NCI-H187 treated with DMSO at 0.1 percent for 48 hours (cell line): ENCODE measurements at places on chromosomes 13 and 19.

DNA sequence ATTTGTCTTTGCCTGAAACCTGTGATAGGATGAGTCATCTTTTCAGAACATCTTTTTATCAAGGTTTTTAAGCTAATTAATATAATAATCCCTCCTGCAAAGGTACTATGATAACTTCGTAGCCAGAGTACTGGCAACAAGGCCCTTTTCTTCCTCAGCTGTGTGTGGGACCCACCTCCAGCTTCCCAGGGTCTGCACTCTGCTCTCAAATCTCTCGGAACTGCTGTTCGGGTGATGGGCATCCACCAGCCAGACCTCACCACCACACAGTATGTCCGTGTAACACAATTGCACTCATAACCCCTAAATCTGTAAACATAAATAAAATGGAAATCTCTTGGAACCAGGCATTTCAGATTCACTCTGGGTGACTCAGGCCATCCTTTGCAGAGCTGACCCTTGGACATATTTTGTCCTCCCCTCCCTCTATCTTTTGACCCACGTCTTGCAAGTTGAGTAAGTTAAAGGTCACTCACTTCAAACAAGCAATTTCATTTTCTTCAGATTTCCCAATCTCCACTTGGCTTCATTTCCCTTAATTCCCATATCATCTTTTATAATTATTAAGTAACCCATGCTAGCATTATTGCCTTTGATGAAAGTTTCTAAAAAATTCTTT lies 29.5 kb downstream of the COL4A1 start:
- no peak for DNase-seq

DNA sequence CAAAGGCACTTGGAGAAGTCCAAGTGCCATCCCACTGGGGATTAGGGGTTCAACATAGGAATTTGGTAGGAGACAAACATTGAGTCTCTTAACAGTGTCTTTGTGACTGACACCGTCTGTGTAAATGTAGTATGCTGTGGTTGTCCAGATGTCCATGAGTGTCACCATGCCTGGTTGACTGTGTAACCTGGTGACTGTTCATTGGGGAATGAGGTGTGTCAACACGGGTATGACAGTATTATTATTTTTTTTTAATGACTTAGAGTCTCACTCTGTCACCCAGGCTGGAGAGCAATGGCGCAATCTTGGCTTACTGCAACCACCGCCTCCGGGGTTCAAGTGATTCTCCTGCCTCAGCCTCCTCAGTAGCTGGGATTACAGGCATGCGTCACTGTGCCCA lies 16.2 kb downstream of the PKN1 start:
- DNase-seq: no peak

GRCh38 chr13:36006347-36006746 lies 124.8 kb downstream of the DCLK1 start:
- DNase-seq: no peak

- DNase-seq: no peak
These were observed 196.8 kb downstream of the PDS5B start for GRCh38 chr13:32783067-32783466.

GRCh38 chr19:29428071-29428470 lies 97.7 kb upstream of the VSTM2B start:
- DNase-seq: no peak

DNA sequence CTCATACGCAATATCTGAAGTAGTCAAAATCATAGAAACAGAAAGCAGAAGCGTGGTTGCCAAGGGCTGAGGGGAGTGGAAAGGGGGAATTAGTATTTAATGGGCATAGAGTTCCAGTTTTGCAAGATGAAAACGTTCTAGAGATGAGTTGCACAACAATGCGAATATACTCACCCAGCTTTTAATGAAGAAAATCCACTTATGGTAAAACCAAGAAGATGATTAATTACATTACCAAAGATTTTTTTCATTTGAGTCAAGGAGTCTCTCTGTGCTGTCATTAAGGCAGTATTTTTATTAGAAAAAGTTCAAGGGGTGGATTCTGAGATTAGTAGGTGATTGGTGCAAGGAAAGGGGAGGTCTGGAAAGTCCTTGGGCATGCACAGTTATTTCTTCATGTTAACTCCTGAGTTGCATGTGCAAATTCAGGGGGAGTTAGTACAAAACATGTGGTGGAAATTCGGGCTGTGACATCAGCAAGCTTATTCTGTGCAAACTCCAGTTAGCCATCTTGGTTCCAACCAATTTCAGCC lies 6.9 kb upstream of the CBY2 start:
- no peak for DNase-seq

DNA sequence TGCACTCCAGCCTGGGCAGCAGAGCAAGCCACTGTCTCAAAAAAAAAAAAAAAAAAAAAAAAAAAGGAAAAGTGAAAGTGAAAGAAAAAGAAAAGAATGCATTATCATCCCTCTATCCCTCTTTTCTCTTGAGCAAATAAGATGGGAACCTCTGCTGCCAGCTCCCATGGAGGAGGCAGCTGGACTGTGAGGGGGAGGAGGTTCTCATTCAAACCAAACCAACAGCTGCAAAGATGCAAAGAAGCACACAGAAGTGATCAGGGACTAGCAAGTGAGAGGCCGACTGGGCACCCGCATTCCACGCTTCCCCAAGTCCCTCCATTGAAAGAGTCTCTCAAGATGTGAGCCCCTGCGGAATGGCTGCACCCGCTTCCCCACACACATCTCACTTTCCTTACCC lies 63.5 kb downstream of the TSHZ3 start:
- no peak for DNase-seq

DNA sequence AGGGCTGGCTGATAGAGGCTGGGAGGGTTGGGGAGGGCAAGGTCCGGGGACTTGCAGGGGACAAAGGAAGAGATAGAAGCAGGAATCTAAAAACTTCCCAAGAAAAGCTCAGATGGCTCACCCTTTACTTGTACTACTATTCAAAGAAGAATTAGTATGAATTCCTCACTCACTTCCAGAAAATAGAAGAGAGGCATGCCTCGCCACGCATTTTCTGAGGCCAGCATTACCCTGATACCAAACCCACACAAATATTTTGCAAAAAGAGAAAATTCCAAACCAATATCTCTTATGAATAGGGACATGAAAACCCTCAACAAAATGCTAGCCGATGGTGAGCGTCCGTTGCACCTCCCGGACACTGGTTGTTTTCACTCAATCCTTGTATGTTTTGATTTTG lies 54.0 kb downstream of the ING1 start:
- no peak for DNase-seq

DNA sequence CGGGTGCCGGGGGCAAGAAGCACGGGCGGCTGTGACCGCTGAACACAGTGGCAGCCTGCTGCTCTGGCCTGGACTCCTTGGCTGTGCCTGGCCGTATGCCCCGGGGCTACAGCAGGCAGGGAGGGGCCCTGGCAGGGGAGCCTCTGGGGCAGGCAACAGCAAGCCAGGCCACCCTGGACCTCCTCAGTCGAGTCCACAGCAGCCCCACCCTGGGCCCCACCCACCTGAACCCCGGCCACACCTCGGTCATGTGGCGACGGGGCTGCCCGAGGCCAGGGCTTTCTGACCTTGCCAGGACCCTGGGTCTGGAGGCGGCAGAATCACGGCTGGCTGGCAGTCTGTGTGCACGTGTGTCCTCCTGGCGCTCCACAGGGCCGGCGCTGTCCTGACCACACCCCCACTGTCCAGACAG lies 8.7 kb downstream of the CILP2 start:
- no peak for DNase-seq
